B cell (primary cell): ENCODE measurements at places on chromosomes 1 and 21. TPM values are rescaled to one million over a fixed set of nuclear protein-coding genes. Genes with fewer than 3 reads are reported as not detected.

DNA sequence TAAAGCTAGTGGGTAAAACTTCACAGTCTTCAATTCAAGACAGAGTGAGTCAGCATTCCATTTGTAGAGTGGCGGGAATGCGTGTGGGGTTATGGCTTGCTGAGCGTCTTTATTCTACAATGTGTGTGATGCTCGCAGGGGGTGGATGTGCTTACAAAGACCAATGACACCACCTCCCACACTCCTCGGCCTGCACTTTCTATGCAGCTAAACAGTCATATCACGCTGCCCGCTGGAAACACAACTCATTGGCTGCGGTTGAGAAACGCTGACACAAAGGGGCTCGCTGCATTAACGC, 298.5 kb downstream of the PCP4 start:
- no peaks in the 10 kb centered on the region for H3K4me1 ChIP-seq
- H3K36me3 ChIP-seq: no peaks in the 10 kb centered on the region
- no peak for DNase-seq
- no peak overlapping the region for H3K4me3 ChIP-seq

- DNase-seq: no peak
- no peaks in the 10 kb centered on the region for H3K4me1 ChIP-seq
- H3K27me3 ChIP-seq: no peaks in the 10 kb centered on the region
- no peak overlapping the region for H3K4me3 ChIP-seq
- H3K27ac ChIP-seq: no peak overlapping the region
Observed at GRCh38 chr21:20311234-20311787, 686.9 kb upstream of the NCAM2 start.

DNA sequence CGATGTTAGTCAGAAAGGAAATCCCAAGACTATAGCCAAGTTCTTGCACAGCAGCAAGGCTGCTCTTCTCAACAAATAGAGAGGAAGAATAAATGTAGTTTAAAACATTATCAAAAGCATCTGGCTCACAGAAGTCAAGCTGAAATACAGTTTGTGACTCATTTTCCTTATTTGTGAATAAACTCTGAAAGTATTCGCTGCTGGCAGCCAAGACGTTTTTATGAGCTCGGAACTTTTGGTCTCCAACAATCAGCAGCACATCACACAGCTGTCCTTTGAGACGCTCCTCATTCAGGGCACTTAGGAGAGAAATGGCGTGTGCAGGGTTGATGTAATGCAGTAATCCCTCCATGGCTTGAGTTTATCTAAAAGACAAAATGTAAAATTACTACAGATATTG, 16.4 kb downstream of the ZBTB21 start:
- H3K27ac ChIP-seq: no peak overlapping the region
- H3K4me3 ChIP-seq: no peak overlapping the region
- H3K27me3 ChIP-seq: no peaks in the 10 kb centered on the region
- H3K4me1 ChIP-seq: no peaks in the 10 kb centered on the region

- peaks cover 5% of the 10 kb centered on the region for H3K27me3 ChIP-seq
- H3K27ac ChIP-seq: no peak overlapping the region
- no peaks in the 10 kb centered on the region for H3K4me1 ChIP-seq
- no peaks in the 10 kb centered on the region for H3K36me3 ChIP-seq
- DNase-seq: no peak
Observed at GRCh38 chr1:48047116-48047515, 49.9 kb upstream of the TRABD2B start.

DNA sequence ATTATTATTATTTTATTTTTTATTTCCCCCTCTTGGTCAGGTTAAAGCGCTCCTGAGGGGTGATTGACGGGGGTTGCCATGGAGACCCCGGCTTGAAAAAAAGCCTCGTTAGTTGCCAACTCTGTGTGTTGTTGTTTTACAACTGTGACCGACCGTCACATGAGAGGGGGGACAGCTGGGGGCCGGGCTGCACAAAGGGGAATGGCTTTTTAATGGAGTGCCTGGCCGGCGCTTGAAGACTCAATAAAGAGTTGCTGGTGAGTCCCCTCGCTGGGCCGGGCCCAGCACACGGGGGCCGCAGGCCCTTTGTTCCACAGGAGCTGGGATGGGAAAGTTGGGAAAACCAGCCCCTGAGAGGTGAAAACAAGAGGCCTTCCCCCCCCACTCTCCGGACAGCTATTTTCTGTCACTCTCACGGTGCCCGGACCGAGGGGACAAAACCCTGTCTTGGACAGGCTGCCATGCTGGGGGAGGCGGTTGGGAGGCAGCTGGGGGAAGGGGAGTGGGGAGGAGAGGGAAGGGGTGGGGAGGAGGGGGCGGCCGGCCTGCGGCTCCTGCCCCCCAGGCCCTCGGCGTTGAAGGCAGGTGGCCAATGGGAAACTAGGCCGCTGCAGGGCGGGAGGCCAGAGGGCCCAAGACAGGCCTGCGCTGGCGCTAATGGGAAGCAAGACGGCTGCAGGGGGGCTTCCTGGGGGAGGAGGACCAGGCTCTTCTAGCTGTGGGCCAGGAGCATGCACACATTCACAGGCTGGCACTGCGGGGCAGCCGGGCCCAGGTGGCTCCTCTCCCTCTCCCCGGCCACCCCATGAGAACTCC, 67.6 kb downstream of the CASZ1 start:
- no peak overlapping the region for H3K27ac ChIP-seq
- H3K4me3 ChIP-seq: no peak overlapping the region
- DNase-seq: no peak
- H3K36me3 ChIP-seq: no peaks in the 10 kb centered on the region
- H3K4me1 ChIP-seq: no peaks in the 10 kb centered on the region

GRCh38 chr1:93528412-93528811, 80.5 kb downstream of the FNBP1L start:
- no peak overlapping the region for H3K27ac ChIP-seq
- no peaks in the 10 kb centered on the region for H3K4me1 ChIP-seq
- no peaks in the 10 kb centered on the region for H3K36me3 ChIP-seq
- H3K27me3 ChIP-seq: no peaks in the 10 kb centered on the region
- no peak overlapping the region for H3K4me3 ChIP-seq

DNA sequence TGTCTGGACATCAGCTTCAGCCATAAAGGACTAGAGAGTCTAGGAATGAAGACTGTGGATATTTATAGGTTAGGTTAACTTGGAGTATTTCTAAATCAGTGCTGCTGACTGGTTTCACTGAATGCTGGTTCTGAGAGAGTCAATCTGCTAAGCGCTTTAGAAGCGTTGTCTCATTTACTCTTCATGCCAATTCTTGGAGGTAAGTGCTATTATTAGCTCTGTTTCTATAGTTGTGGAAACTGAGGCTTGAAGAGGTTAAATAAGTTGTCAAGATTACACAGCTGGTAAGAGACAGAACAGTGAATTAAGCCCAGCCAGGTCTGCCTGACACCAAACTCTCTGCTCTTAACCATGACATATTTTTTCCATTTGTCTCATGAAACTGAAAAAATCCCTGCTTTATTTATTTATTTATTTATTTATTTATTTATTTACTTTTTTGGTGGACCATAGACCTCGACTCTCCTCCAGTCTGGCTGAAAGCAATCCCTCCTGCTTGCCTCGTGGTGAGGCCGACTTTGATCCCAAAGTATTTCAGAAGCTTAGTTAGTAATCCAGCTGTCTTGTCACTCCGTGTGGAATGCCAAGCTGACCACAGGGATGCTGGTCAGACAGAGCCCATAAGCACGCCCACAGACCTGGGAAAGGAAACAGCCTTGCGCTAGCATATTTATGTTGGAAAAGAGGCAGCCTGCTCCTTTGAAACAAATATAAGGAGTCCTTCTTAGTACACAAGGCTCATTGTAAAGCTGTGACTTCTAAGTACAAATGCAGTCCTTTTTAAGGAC, 16.9 kb downstream of the NTMT2 start:
- H3K36me3 ChIP-seq: no peaks in the 10 kb centered on the region
- H3K4me1 ChIP-seq: no peaks in the 10 kb centered on the region
- no peak overlapping the region for H3K4me3 ChIP-seq
- no peak for DNase-seq
- no peaks in the 10 kb centered on the region for H3K27me3 ChIP-seq

- no peak for DNase-seq
- H3K36me3 ChIP-seq: no peaks in the 10 kb centered on the region
- H3K4me3 ChIP-seq: no peak overlapping the region
- no peak overlapping the region for H3K27ac ChIP-seq
Observed at GRCh38 chr1:113657556-113658063, 101.7 kb downstream of the PHTF1 start.

KIAA1614 gene
- 0.22 and 0.46 TPM in 2 replicates for total RNA-seq

ZNF683 gene
- 0.67 TPM in 1 of 2 replicates, not detected in the other for total RNA-seq

CORT gene
- total RNA-seq: 0.52 and 0.90 TPM in 2 replicates

SLC44A3 gene
- total RNA-seq: not detected in 2 replicates

DNALI1 gene
- total RNA-seq: not detected in 2 replicates
